GM12878 (cell line): ENCODE measurements at places on chromosomes 5 and 9. TPM values are rescaled to one million over a fixed set of nuclear protein-coding genes. Genes with fewer than 3 reads are reported as not detected.

Gene TOR2A
- polyA plus RNA-seq: 22.1 TPM in 2 replicates

Gene TLE1
- polyA plus RNA-seq: 0.05 and 0.07 TPM in 2 replicates

Gene ENDOG
- 0.82 and 0.92 TPM in 2 replicates for polyA plus RNA-seq

Gene NOL6
- polyA plus RNA-seq: 39.0 and 47.1 TPM in 2 replicates

Gene PCDHB10
- polyA plus RNA-seq: not detected in 2 replicates

Gene IRX1
- polyA plus RNA-seq: not detected in 2 replicates

Gene GABRA1
- polyA plus RNA-seq: not detected in 2 replicates

Gene ACTBL2
- not detected in 2 replicates for polyA plus RNA-seq

Gene ANKRA2
- 30.2 and 31.9 TPM in 2 replicates for polyA plus RNA-seq

- no peak for DNase-seq
These were observed 6.5 kb upstream of the GGTA1 start for GRCh38 chr9:121505903-121506735.

DNA sequence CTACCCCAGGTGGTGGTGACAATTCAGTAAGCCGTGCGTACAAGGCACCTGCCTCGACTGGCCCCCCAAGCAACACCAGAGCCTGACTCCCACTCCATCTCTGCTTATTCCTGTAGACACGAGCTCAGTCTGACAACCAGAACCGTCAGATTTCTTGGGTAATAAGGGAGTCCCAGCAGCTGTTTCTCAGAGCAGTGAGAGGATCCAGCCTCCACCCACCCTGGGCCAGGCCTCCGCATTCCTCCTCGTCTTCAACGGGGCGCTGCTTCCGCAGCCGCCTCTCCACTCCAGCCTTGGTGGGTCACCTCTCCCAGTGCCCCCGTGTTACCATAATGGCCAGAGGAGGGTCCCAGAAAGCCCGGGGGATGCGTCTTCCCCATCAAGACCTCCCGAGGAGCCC is 27.7 kb upstream of the GFPT2 start:
- DNase-seq: no peak

GRCh38 chr5:73663860-73664240 is 37.9 kb downstream of the ARHGEF28 start:
- DNase-seq: peak; percentile 76

GRCh38 chr5:88674356-88675167 is 208.4 kb downstream of the MEF2C start:
- no peak for DNase-seq

DNA sequence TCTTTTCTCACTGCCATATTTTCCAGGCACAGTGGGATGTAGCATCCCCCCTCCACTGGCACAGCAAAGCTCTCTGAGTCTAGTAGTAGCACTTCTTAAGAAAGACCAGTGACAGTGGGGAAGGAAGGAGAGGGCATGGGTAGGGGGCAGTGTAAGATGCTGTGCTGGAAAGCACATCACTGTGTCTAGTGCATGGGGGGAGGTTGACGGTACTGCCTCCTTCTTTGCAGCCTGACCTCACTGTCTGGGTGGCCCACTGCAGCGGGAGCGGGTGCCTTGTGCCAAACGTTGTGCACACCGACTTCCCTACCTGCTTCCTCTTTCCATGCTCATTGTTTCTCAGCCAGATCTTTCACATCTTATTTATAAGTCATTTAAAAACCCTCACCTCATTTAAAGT is 91.8 kb downstream of the PDE8B start:
- DNase-seq: no peak

DNA sequence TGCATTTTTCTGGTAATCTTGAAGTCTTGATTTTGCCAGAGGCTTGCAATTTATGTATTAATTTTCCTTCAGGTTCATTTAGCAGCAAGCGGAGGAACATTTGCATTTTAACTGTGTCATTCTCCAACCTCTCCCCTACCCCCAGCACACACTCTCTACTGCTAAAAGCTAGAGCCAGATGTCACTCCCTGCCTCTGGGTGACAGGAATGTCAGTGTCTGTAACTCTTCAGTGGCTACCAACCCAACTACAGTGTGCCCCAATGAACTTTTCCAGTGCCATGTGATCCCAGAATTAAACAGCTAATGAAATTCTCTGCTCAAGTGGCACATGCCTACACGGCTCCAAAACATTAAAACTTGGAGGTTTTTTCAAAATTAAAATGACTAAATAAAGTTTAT is 260.3 kb downstream of the GOLPH3 start:
- DNase-seq: no peak

DNA sequence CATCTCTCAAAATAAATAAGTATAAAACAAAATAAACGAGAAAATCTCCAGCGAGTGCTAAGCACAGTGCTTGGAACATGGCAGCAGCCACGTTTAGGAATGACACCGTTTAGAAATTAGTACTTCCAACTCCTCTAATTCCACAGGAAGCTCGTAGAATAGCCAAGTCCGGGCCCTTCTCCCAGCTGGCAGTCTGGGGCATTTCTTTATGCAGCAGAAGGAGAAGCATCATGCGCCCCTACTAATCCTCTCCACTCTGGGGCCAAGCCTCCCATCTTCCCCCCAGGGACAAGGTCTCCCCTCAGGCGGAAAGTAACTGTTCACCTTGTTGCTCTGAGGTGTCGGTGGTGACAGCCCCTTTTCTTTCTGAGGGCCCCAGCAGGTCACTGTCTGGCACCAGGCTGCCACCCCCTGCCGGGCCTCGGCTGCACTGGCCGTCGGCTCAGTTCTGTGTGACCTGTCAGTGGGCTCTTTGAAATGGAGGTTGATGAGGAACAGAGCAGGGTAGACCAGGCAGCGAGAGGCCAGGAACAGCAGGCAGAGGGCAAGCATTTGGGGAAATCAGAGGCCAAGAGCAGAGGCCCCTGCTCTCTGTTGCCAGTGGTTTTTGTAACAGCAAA is 113.5 kb upstream of the WWC1 start:
- no peak for DNase-seq

- no peak for DNase-seq
These were observed 427.4 kb downstream of the CTNND2 start for GRCh38 chr5:11476866-11477265.

GRCh38 chr5:167759057-167759821 is 532.2 kb upstream of the WWC1 start:
- DNase-seq: no peak

DNA sequence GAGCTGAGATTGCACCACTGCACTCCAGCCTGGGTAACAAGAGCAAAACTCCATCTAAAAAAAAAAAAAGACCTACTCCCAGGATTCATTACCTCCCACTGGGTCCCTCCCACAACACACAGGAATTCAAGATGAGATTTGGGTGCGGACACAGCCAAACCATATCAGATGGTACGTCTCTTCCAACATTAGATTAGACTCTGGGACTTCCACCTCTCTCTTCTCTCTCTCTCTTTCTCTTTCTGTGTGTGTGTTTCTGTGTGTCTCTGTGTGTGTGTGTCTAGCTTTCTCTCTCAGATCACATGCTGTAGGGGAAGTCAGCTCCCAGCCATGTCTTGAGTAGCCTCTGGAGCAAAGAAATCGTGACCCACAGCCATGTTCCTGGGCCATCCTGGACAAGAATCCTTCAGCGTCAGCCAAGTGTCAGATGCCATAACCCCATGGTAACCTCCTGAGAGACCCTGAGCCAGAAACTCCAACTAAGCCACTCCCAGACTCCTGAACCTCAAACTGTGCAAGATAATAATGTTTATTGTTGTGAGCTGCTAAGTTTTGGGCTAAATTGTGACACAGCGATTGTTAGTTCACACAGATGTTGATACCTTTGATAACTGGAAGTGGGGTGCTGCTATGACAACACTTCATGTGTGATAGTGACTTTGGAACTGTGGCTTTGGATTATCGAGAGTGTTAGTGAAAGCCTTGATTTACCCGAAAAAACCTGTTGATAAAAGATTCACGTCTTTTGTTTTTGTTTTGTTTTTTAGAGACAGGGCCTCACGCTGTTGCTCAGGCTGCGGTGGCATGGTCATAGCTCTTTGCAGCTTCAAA is 4.1 kb upstream of the CMBL start:
- no peak for DNase-seq

GRCh38 chr5:172834415-172835289 is 601 bp downstream of the ERGIC1 start:
- DNase-seq: no peak

GRCh38 chr9:5982317-5982716 is 33.1 kb downstream of the RANBP6 start:
- DNase-seq: no peak

GRCh38 chr5:80182809-80183580 is 72.9 kb downstream of the SERINC5 start:
- no peak for DNase-seq

GRCh38 chr5:61245486-61245885 is 83.2 kb upstream of the SMIM15 start:
- DNase-seq: no peak

- no peak for DNase-seq
These were observed 20.6 kb downstream of the FAM240B start for GRCh38 chr9:38699337-38699736.

DNA sequence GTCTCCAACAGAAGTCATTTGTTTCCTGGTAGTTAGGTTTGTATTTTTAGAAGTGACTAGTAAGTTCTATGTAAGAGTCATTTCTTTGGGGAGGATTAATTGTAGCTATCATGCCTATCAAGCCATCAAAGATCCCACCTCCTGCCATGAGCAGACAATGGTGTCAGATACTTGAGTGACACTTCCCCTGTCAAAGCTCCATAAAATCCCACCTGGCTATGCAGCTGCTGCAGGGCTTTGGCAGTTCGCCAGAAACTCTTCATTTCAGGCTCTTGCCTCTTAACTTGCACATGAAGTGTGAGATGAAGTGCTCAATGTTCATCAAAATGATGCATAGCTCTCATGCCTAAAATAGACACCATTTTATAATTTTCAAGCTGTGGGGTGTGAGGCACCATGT is 312.1 kb downstream of the CDH12 start:
- DNase-seq: no peak

DNA sequence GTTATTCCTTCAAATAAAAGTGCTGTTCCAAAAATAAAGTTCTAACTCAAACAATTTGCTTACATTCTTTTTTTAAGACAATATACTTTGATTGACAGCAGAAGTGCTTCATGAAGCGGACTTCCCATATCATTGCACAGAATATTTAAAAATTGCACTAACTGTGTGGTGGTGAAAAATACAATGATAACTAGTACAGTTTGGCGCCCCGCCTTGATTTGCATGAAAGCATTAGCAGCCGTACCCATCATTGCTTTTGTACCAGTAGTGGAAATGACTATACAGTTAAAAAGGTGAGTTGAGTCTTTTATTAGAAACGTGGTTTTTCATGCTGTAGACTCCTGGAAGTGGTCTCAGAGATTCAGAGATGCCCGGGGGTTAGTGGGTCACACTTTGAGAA is 69.5 kb upstream of the MAP3K1 start:
- DNase-seq: no peak

DNA sequence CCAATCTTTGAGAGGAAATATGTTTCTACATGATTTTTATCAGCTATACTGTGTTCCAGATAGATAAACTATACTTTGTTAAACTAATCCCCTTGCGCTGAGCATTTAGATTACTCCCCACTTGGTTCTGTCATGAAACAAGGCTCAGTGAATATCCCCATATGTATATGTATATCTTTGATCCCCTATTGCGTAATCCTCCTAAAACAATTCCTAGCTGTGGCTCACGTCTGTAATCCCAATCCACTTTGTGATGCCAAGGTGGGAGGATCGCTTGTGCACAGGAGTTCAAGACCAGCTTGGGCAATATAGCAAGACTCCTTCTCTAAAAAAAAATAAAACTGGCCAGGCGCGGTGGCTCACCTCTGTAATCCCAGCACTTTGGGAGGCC is 2.7 kb downstream of the PHYHD1 start:
- DNase-seq: no peak

DNA sequence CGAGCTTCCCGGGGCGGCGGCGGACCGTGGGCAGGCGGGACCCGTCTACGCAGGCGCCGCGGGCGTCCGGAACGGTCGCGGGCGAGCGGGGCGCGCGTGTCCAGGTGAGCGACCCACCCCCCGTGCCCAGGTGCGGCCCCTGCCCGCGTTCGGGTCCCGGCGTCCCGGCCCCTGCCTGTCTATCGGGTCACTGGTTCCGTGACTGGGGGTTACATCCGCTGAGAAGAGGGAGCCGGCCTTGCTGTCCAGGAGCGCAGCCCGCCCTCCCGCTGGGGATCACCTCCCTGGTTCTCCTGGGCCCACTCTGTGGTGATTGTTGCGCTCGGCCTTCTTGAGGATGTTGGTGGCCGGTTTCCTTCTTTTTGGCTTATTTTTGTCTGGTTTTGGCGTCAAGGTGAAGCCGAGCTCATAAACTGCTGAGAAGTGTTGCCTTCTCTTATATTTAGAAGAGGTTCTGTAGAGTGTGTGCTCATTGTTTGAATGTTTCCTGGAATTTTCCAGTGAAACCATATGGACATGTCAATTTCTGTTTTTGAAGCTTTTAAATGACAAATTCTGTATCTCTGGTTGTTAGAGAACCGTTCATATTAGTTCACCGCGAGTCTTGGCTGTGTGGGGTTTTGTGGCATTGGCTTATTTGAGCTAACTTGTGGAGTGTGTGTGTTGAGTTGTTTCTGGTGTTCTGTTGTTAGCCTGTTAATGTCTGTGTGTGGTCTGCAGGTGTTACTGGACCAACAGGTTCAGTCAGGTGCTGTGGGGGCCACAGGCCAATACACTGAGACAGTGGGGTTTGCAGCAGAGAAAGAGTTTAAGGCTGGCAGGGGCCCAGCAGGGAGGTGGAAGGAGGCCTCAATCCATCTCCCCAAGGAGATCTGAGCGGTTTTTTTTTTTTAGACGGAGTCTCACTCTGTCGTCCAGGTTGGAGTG is 621 bp downstream of the CEP72 start:
- DNase-seq: no peak

GRCh38 chr9:18601956-18602355 is 128.0 kb downstream of the ADAMTSL1 start:
- DNase-seq: no peak

DNA sequence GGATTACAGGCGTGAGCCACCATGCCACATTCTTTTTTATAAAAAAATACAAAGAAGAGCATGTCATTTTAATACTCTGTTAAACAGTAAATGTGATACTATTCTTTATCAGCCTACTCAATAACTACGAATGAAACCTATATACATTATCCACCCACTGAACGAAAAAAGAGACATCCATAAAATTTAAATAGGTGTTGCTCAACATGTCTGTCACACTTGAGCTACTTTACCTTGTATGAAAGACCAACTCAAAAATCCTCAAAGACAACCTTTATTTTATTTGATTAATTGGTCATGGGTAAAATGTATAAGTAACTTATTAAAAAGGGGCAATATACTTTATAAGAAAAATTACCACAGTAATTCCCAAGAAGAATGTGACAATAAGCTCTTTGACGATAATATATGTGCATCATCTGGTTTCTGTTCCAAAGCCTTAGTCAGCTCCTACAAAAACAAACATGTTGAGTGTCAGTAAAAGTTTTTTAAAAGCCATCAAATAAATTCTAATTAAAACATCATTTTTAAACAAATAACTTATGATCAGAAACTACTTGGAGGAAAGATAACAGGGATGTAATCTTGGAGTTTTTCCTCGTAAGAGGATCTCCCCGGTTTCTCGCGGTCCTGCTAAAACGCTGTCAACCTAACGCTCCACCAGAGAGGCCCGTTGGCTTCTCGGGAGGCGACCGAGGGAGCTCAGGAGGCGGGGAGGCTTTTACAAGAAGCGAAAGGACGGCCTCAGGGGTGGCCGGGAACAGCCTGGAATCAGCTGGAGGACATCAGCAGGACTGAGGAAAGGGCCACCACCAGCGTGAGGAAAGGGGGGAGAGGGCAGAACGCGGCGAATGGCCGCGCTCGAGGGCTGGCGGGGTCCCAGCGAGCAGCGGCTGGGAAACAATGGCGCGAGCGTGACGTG is 13.5 kb upstream of the ANKRD18B start:
- no peak for DNase-seq
